Type B pancreatic cell (in vitro differentiated cells): ENCODE measurements at places on chromosomes 5 and 9. TPM values are rescaled to one million over a fixed set of nuclear protein-coding genes. Genes with fewer than 3 reads are reported as not detected.

- H3K36me3 ChIP-seq: no peaks in the 10 kb centered on the region
- DNase-seq: no peak
- H3K27me3 ChIP-seq: peaks cover 24% of the 10 kb centered on the region
- no peak overlapping the region for H3K27ac ChIP-seq
- H3K4me1 ChIP-seq: peaks cover 23% of the 10 kb centered on the region
- no peak overlapping the region for H3K4me3 ChIP-seq
Observed at GRCh38 chr5:102750151-102750834, 4.8 kb upstream of the PAM start.

- peaks cover 4% of the 10 kb centered on the region for H3K4me1 ChIP-seq
- no peak overlapping the region for H3K4me3 ChIP-seq
- no peak for DNase-seq
- no peaks in the 10 kb centered on the region for H3K36me3 ChIP-seq
- H3K27ac ChIP-seq: no peak overlapping the region
Observed at GRCh38 chr9:14511452-14511851, 181.8 kb downstream of the ZDHHC21 start.

- peaks cover 46% of the 10 kb centered on the region for H3K4me1 ChIP-seq
- H3K36me3 ChIP-seq: no peaks in the 10 kb centered on the region
Observed at GRCh38 chr9:2288309-2288708, 273.2 kb downstream of the SMARCA2 start.

DNA sequence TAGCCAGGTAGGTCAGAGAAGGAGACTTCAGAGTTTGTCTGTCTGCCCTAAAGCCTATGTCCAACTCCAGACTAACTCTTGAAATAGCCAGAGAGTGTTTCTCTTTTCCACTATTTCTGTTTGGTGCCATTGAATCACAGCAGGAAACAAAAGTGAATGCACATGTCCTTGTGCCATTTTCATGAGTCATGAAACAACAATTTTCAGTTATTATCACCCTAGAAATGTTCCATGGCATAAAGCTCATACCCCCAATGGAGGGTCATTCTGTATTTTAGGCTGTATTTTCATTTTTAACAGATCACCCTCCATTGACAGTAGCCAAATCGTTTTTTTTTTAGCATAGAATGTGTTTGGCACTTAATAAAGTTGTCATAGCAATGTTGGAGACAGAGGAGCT lies 124.7 kb downstream of the PAPPA start:
- no peak for DNase-seq
- H3K36me3 ChIP-seq: no peaks in the 10 kb centered on the region
- H3K4me1 ChIP-seq: peaks cover 47% of the 10 kb centered on the region
- H3K27ac ChIP-seq: no peak overlapping the region
- H3K4me3 ChIP-seq: no peak overlapping the region
- H3K27me3 ChIP-seq: peaks cover 59% of the 10 kb centered on the region

DNA sequence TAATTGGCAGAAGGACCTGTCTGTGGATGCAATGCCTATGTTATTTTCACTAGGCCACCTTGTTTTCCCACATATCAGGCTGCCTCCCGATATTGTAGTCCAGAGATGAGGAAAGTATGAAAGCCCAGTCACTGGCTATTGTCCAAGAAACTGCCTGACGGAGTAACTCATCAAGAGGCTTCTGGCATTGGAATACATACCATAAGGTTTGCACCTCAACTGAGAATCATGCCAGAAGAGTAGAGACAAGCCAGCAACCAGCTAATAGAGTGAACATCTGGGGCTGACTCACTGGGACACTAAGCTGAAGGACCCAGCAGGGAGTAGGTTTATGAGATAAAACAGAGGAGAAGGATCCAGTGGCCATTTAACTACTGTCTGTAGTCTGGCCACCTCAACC lies 137.2 kb upstream of the FST start:
- H3K27ac ChIP-seq: no peak overlapping the region
- no peak for DNase-seq
- peaks cover 3% of the 10 kb centered on the region for H3K27me3 ChIP-seq
- no peaks in the 10 kb centered on the region for H3K36me3 ChIP-seq

DNA sequence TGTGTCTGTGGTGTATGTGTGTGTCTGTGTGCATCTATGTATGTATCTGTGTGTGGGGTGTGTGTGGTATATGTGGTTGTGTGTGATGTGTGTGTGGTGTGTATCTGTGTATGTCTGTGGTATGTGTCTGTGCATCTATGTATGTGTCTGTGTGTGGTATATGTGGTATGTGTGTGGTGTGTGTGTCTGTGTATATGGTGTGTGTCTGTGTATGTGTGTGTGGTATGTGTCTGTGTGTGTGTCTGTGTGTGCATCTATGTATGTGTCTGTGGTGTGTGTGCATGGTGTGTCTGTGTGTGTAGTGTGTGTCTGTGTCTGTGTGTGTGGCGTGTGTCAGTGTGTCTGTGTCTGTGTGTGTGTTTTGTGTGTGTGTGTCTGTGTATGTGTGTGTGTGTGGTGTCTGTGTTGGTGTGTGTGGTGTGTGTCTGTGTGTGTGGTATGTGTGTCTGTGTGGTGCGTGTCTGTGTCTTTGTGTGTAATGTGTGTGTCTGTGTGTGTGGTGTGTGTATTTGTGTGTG lies 121.9 kb upstream of the MVB12B start:
- no peak overlapping the region for H3K4me3 ChIP-seq
- no peak for DNase-seq
- no peak overlapping the region for H3K27ac ChIP-seq
- H3K4me1 ChIP-seq: no peaks in the 10 kb centered on the region

GRCh38 chr5:25489834-25490538 lies 845.2 kb upstream of the CDH10 start:
- H3K27ac ChIP-seq: no peak overlapping the region
- no peaks in the 10 kb centered on the region for H3K27me3 ChIP-seq
- no peaks in the 10 kb centered on the region for H3K36me3 ChIP-seq
- DNase-seq: no peak

DNA sequence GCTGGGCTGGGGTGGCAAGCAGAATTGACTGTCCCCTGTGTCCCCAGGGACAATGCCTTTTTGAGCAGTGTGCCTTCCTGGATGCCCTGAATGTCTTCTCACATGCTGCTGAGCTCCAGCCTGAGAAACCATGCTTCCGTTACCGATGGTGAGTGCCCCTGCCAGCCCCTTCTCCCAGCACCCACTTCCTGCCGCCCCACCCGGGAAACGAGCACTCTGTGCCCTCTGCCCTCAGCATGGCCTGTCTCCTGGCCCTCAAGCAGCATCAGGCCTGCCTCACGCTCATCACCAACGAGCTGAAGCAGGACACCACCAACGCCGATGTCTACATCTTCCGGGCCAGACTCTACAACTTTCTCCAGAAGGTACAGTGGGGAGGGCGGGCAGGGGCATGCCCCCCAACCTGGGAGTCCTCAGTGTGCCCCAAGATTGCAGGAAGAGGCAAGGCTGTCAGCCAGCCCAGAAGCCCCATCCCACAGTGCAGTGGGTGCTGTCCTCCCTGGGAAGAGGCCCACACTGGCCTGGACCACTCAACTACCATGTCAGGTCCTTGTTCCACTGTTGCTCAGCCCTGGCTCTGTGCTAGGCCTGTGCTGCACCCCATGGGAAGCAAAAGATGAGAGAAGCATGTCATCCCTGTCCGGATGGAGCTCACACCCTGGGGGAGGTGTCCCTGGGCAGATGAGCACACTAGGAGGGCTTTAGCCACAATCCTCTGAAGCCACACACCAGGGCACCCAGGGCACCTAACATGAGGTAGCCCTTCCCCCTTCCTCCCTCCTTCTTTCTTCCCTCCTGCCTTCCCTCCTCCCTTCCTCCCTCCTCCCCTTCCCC lies 4.4 kb downstream of the TTC16 start:
- H3K36me3 ChIP-seq: no peaks in the 10 kb centered on the region
- H3K27ac ChIP-seq: no peak overlapping the region
- DNase-seq: no peak
- no peak overlapping the region for H3K4me3 ChIP-seq
- peaks cover 9% of the 10 kb centered on the region for H3K4me1 ChIP-seq

- no peak overlapping the region for H3K4me3 ChIP-seq
- no peaks in the 10 kb centered on the region for H3K27me3 ChIP-seq
- no peak for DNase-seq
- H3K27ac ChIP-seq: no peak overlapping the region
Observed at GRCh38 chr5:17019324-17019723, 83.2 kb upstream of the MYO10 start.

The PCDH1 gene
- 22.8 and 41.7 TPM in 2 replicates for total RNA-seq

The IRGM gene
- not detected in 2 replicates for total RNA-seq

- peaks cover 5% of the 10 kb centered on the region for H3K4me1 ChIP-seq
- no peak overlapping the region for H3K27ac ChIP-seq
- H3K36me3 ChIP-seq: peaks cover 4% of the 10 kb centered on the region
- H3K27me3 ChIP-seq: peaks cover 84% of the 10 kb centered on the region
- H3K4me3 ChIP-seq: peak overlapping the region; percentile 81
- no peak for DNase-seq
Observed at GRCh38 chr9:101737165-101737704, 1.2 kb downstream of the GRIN3A start.

The PCDHA1 gene
- 0.45 TPM in 1 of 2 replicates, not detected in the other for total RNA-seq

GRCh38 chr5:55454282-55454681 lies 80.5 kb downstream of the PLPP1 start:
- H3K27me3 ChIP-seq: no peaks in the 10 kb centered on the region
- H3K4me1 ChIP-seq: peaks cover 4% of the 10 kb centered on the region
- H3K36me3 ChIP-seq: peaks cover 2% of the 10 kb centered on the region
- no peak for DNase-seq

- DNase-seq: no peak
- H3K27me3 ChIP-seq: peaks cover 36% of the 10 kb centered on the region
- no peak overlapping the region for H3K27ac ChIP-seq
Observed at GRCh38 chr5:140024928-140025327, 18.2 kb downstream of the NRG2 start.

- no peak overlapping the region for H3K4me3 ChIP-seq
- no peaks in the 10 kb centered on the region for H3K36me3 ChIP-seq
- H3K27ac ChIP-seq: no peak overlapping the region
- no peak for DNase-seq
- no peaks in the 10 kb centered on the region for H3K27me3 ChIP-seq
Observed at GRCh38 chr9:90825586-90825985, 24.0 kb downstream of the SYK start.

- DNase-seq: no peak
- peaks cover 24% of the 10 kb centered on the region for H3K27me3 ChIP-seq
- no peak overlapping the region for H3K4me3 ChIP-seq
- no peaks in the 10 kb centered on the region for H3K4me1 ChIP-seq
- peaks cover 4% of the 10 kb centered on the region for H3K36me3 ChIP-seq
Observed at GRCh38 chr5:2549900-2550299, 201.6 kb downstream of the IRX2 start.

DNA sequence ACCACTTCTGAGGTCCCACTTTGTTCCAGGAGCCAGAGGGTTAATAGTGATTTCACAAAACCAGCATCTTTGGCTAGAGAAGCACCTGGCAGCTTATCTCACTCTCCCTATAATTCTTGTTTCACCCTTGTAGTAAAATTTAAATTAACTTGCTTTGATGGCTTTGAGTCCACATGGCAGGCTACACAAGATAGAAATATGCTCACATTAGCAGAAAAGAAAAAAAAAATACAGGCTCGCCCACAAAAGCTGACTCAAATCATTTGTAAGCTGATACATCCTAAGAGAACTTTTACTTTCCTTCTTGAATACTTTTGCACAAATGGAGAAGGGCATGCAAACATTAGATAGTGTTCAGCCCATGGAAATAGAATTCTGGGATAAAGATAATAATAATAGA lies 36.2 kb downstream of the TNFSF15 start:
- H3K27ac ChIP-seq: no peak overlapping the region
- no peak for DNase-seq
- no peaks in the 10 kb centered on the region for H3K36me3 ChIP-seq

The CIZ1 gene
- 141 and 186 TPM in 2 replicates for total RNA-seq

The ANKDD1B gene
- total RNA-seq: 0.93 and 1.6 TPM in 2 replicates

The PAM gene
- total RNA-seq: 116 and 135 TPM in 2 replicates

The PCDHB13 gene
- 2.3 and 4.7 TPM in 2 replicates for total RNA-seq
